ENCODE measurements at places on chromosomes 5 and 9. TPM values are rescaled to one million over a fixed set of nuclear protein-coding genes. Genes with fewer than 3 reads are reported as not detected.
A peak's percentile ranks its signal among the peaks of the same experiment; 100 is the strongest.

The PTPRD gene
- 69.6 TPM for total RNA-seq

The IL17B gene
- total RNA-seq, result not detected

The MSMP gene
- total RNA-seq, result 1.2 TPM

The ACTBL2 gene
- total RNA-seq, result not detected

The SVEP1 gene
- total RNA-seq, result 0.39 TPM

GRCh38 chr9:38718148-38718547 lies 1.8 kb downstream of the FAM240B start:
- DNase-seq, result no peak
- no peaks in the 10 kb centered on the region for H3K36me3 ChIP-seq
- H3K27me3 ChIP-seq, result no peaks in the 10 kb centered on the region
- no peak overlapping the region for H3K27ac ChIP-seq

- no peaks in the 10 kb centered on the region for H3K4me1 ChIP-seq
- no peak overlapping the region for H3K4me3 ChIP-seq
- peaks cover 28% of the 10 kb centered on the region for H3K36me3 ChIP-seq
- no peak overlapping the region for H3K27ac ChIP-seq
- H3K27me3 ChIP-seq, result no peaks in the 10 kb centered on the region
Observed at GRCh38 chr9:92633614-92634278, 36.2 kb downstream of the IPPK start.

DNA sequence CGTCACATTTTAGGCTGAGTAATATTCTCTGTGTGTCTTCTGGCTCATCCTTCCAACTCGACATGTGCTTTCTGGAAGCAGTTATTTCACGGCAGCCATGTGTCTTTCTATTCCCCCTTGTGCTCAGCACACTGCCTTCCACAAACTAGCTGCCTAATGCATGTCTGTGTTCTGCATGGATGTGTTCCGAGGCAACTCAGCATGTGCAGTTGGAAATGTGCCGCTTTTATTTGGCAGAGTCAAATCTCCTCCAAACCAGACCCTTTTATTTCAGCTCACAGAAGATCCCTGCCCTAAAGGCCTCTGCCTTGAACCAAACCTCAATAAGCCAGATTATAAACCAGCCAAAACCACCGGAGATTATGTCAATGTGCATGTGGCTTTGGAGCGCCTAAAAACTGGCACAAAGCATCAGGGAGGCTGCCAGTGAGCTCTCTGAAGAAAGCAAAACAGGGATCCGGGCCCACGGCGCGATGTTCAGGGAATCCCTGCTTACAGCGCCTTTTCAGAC lies 360.2 kb downstream of the DEPDC1B start:
- H3K27me3 ChIP-seq, result no peaks in the 10 kb centered on the region
- no peak overlapping the region for H3K4me3 ChIP-seq

- DNase-seq, result no peak
- H3K4me1 ChIP-seq, result peaks cover 23% of the 10 kb centered on the region
- H3K27me3 ChIP-seq, result peaks cover 4% of the 10 kb centered on the region
- no peak overlapping the region for H3K4me3 ChIP-seq
- no peaks in the 10 kb centered on the region for H3K36me3 ChIP-seq
- no peak overlapping the region for H3K27ac ChIP-seq
Observed at GRCh38 chr5:15266841-15267240, 233.1 kb upstream of the FBXL7 start.

DNA sequence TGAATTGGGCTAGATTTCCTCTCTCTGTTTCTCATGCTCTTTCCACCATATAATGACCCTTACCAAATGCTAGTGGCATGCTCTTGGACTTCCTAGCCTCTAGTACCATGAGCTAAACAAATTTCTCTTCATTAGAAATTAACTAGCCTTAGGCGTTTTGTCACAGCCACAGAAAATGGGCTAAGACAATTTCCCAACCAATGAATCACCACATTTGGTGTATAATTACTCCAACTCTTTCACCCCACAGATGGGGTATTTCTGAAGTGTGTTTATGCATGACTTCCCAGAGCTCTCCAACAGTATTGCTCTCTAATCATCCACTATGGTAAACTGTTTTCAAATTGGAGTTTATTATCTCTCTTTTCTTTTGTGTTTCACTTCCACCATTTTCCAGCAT lies 1041.1 kb upstream of the COX7C start:
- DNase-seq, result no peak
- no peak overlapping the region for H3K27ac ChIP-seq
- no peaks in the 10 kb centered on the region for H3K36me3 ChIP-seq
- no peaks in the 10 kb centered on the region for H3K4me1 ChIP-seq
- no peak overlapping the region for H3K4me3 ChIP-seq

GRCh38 chr5:178218827-178219226 lies 13.8 kb downstream of the PHYKPL start:
- no peak overlapping the region for H3K4me3 ChIP-seq
- H3K36me3 ChIP-seq, result peaks cover 51% of the 10 kb centered on the region
- no peak overlapping the region for H3K27ac ChIP-seq
- H3K27me3 ChIP-seq, result 0 out of 2 replicates have a peak, but pooled peaks cover 2% of the 10 kb centered on the region

GRCh38 chr9:76045221-76045620 lies 154.7 kb downstream of the PCSK5 start:
- DNase-seq, result no peak
- no peaks in the 10 kb centered on the region for H3K27me3 ChIP-seq
- H3K4me1 ChIP-seq, result peaks cover 22% of the 10 kb centered on the region
- peak overlapping the region; percentile 9 for H3K4me3 ChIP-seq
- peak overlapping the region; percentile 21 for H3K27ac ChIP-seq

DNA sequence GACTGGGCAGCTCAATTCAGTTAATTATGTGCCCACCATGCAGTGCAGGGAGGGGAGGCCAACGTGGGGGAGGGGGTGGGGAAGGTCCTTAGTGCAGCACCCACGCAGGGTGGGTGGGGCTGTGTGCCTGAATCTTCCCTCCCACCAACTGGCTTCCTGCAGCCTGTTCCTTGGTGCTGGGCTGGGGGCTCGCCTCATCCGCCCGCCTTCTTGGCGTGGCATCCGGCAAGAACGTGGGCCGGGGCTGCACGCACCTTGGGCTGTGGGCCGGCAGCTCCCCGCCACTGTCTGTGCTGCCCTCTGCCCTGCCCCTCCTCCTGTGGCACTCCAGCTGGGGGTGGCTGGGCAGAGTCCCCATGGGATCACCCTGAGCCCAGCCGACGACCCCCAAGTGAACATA lies 19.6 kb upstream of the RALGDS start:
- no peak overlapping the region for H3K4me3 ChIP-seq
- H3K36me3 ChIP-seq, result no peaks in the 10 kb centered on the region
- peaks cover 4% of the 10 kb centered on the region for H3K27me3 ChIP-seq

DNA sequence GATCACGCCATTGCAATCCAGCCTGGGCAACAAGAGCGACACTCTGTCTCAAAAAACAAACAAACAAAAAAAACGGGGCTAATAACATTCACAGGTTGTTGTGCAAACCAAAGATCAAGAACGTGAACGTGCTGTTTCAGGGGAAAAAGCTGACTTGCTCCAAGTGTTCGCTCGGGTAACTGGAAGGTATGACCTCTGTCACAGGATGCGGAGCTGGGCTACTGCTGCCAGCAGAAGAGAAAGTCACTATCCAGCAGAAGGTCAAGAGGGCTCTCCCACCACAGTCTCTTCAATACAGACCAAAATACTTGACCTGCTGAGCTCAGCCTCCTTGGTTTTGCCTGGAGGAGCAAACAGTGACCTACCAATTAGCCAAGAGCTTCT lies 59.7 kb downstream of the ABCA1 start:
- no peak overlapping the region for H3K27ac ChIP-seq
- H3K4me3 ChIP-seq, result no peak overlapping the region
- no peak for DNase-seq

GRCh38 chr5:160950311-160950710 lies 98.3 kb upstream of the ATP10B start:
- H3K27me3 ChIP-seq, result no peaks in the 10 kb centered on the region
- H3K27ac ChIP-seq, result no peak overlapping the region
- peaks cover 18% of the 10 kb centered on the region for H3K36me3 ChIP-seq
- no peak for DNase-seq
- H3K4me1 ChIP-seq, result no peaks in the 10 kb centered on the region
- H3K4me3 ChIP-seq, result no peak overlapping the region

DNA sequence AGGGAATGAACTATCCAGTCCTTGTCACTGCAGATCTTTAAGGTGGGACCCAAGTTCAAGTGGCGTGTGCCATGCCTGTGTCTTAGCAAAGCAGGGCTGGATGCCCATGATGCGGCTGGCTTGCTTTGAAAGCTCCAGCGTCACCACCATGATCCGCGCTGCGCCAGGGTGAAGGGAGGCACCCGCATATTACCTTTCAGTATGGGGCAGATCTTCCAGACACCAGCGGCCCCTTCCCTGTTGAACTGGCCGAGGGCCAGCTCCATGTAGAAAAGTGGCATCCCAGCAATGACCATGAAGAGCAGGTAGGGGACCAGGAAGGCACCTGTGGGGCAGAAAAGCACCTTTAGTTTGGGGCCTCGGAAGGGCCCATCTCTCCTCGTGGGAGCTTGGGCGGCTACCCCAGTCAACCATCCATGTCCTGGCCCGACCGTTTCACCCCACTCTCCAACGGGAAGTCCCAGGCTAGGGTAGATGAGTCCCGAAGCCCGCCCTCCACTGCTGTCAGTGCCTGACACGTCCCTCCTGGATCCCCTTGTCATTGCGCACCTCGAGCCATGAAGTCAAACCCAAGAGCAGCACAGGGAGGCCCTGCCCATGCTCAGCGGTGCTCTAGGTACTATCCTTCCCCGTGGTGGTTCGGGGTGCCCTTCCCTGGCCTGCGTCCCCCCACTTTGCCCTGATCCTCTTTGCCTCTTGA lies 3.9 kb downstream of the SLC6A3 start:
- peaks cover 12% of the 10 kb centered on the region for H3K4me1 ChIP-seq
- no peak overlapping the region for H3K4me3 ChIP-seq
- no peak overlapping the region for H3K27ac ChIP-seq
- no peak for DNase-seq
- H3K36me3 ChIP-seq, result peaks cover 4% of the 10 kb centered on the region
- peaks cover 54% of the 10 kb centered on the region for H3K27me3 ChIP-seq

DNA sequence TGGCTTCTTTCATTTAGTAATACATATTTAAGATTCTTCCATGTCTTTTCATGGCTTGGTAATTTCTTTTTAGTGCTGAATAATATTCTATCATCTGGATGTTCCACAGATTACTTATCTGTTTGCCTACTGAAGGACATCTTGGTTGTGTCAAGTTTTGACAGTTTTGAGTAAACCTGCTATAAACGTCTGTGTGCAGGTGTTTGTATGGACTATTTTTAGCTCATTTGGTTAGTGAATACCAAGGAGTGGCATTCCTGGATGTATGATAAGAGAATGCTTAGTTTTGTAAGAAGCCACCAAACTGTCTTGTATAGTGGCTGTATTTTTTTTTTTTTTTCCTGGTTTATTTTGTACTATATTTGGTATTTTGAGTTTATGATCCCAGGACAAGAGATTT lies 38.4 kb downstream of the PRRC1 start:
- no peak for DNase-seq
- no peaks in the 10 kb centered on the region for H3K4me1 ChIP-seq
- H3K27me3 ChIP-seq, result no peaks in the 10 kb centered on the region
- H3K27ac ChIP-seq, result no peak overlapping the region

- no peak for DNase-seq
- no peak within 1 kb of the TSS for H3K27ac ChIP-seq
- H3K27me3 ChIP-seq, result peaks cover 10% of the 10 kb centered on the region
- H3K36me3 ChIP-seq, result no peaks in the 10 kb centered on the region
- H3K4me3 ChIP-seq, result no peak within 1 kb of the TSS
Observed at GRCh38 chr9:35870351-35870923, at the start of gene OR13J1. OR13J1 (minus strand) TSS chr9:35870401; CDS start chr9:35870401, 0 bp downstream.

- no peak overlapping the region for H3K27ac ChIP-seq
- H3K4me1 ChIP-seq, result no peaks in the 10 kb centered on the region
- peaks cover 3% of the 10 kb centered on the region for H3K36me3 ChIP-seq
- H3K4me3 ChIP-seq, result peak overlapping the region; percentile 12
- peaks cover 68% of the 10 kb centered on the region for H3K27me3 ChIP-seq
Observed at GRCh38 chr9:133273819-133274218, 1.2 kb downstream of the ABO start.

DNA sequence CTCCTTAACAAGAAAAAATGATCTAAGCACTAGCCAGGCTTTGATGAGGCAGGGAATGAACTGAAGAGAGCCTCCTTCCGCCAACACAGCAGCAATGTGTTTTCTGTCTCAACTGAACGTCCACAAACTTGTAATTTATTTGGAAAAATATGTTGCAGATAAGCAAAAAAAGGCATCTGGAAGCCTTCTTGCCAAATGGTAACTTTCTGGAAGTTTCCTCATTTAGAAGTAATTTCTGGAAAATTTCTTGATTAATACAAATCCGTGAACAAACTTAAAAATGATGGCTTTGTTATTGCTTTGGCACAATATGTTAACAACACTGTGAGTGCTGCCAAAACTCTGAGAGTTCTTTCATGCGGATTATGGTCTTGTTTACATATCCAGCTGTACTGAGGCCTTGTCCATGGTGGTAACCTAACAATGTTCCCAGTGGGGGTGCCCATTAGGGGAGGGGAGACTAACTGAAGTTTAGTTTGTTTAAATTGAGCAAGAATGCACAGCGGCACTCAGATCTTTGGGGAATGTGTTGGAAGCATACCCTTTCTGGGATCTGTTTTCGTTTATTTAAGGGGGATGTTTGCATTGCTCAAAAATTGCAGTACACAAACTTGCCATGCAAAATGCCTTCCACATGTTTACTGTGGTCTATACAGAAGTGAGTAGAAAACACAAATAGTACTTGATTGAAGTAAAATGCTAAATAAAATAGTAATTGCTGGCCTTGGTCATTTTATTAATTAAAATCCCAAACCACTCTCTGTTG lies 334.7 kb downstream of the NR2F1-AS1 start:
- H3K27me3 ChIP-seq, result peaks cover 78% of the 10 kb centered on the region
- no peaks in the 10 kb centered on the region for H3K36me3 ChIP-seq
- peak; percentile 34 for DNase-seq
- no peak overlapping the region for H3K27ac ChIP-seq
- no peak overlapping the region for H3K4me3 ChIP-seq

GRCh38 chr5:9549941-9550340 lies 4.1 kb upstream of the SEMA5A start:
- no peak overlapping the region for H3K27ac ChIP-seq
- no peak for DNase-seq
- H3K4me3 ChIP-seq, result no peak overlapping the region

DNA sequence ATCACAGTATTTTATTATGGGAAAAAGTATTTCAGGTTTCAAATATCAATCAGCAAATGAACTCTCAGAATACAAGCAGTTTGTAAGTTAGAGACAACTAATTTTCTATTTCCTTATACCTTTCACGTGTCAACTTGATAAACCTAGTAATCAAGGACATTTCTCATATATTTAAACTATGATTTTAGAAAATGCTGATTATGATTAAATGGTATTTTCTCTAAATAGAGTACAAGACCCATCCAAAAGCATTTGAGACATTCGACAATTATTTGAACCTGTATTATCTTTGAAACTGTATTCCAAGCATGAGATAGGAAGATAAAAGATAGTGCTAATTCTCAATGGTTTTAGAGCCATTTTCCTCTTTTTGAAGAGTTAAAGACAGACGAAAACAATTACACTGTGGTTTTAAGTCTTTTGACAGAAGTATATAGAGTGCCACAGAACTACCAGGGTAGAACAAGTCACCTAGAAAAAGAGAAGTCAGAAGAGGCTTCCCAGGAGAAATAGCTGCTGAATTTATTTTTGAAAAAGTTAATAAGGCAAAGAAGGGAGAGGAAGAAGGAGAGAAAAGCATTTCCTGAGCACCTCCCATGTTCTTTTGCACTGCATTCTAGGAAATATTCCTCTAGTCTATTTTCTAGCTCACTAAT lies 5.6 kb downstream of the MEIKIN start:
- no peak for DNase-seq
- no peak overlapping the region for H3K4me3 ChIP-seq

- H3K4me1 ChIP-seq, result peaks cover 11% of the 10 kb centered on the region
- H3K36me3 ChIP-seq, result no peaks in the 10 kb centered on the region
- H3K27me3 ChIP-seq, result no peaks in the 10 kb centered on the region
- H3K27ac ChIP-seq, result peak overlapping the region; percentile 1
- no peak for DNase-seq
Observed at GRCh38 chr9:104914466-104914865, 13.5 kb downstream of the ABCA1 start.

All from WTC11 (cell line).